ENCODE measurements at places on chromosomes 6 and 20.

GRCh38 chr6:1481286-1481685, 91.9 kb downstream of the FOXF2 start:
- DNase-seq: no peak

DNA sequence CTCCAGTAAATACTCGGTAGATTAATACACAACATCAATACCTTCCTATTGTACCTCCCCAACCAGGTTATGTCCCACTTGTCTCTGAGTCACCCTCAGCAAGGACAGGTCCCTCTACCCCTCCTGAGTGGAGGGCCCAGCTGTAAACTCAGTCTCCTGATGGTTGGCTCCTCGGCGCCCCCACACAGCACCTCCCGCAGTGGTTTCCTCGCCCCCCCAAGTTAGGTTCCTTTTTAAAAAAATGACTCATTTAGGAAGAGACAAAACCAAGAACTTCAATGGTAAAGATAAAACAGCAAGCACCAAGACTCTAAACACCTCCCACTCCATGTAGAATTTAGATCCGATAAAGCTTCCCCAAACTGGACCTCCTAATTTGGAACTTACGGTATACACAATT, 83.5 kb downstream of the TRERF1 start:
- DNase-seq: no peak

DNA sequence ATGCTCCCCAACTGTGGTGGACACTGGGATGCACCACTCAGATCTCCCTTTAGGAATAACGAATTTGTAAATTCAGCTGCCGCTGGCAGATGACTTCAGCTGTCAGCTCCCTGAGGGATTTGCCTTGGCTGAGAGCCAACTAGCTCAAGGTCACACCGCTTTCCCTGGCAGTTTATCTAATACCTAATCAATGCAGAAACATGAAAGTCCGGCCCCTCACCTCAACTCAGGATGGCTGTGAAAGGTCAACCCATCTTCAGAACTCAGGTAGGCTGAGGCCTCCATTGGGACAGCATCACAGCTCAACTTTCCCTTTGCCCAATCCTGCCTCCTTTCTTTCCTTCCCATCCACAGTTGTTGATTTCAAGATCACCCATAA, 22.8 kb upstream of the SCGN start:
- no peak for DNase-seq

DNA sequence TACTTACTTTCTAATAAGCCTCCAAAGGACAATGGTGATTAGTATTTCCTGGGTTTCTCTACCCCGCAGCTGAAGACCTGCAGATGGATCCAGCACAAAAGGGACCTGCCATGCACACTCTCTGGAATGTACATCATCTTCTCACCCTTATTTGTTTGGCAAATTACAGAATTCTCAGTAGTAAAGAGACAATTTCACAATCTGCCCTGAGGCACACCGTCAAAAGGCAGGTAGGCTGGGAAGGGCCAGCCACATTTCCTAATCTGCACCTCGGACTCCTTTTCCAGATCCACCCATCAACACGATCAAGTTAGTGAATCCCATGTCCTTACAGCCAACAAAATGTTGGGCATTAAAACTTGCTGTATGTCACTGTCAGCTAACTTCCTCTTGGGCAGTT, 4.9 kb downstream of the OVOL2 start:
- no peak for DNase-seq

GRCh38 chr6:150822932-150823331, 42.6 kb upstream of the MTHFD1L start:
- no peak for DNase-seq

GRCh38 chr6:169293196-169293595, 39.5 kb upstream of the THBS2 start:
- no peak for DNase-seq

DNA sequence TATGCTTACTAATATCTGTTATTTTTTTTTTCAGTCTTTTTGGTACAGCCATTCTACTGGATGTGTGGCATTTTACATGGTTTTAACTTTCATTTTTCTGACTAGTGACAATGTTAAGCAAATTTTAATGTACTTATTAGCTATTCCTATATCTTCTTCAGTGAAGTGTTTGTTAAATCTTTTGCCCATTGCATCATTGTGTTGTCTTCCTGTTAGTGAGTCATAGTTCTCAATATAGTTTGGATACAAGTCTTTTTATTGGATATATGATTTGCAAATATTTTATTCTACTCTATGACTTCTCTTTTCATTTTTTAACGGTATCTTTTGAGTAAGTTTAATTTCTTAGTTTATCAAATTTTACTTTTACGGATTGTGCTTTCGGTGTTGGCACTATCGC, 519.4 kb downstream of the CDKAL1 start:
- DNase-seq: no peak

DNA sequence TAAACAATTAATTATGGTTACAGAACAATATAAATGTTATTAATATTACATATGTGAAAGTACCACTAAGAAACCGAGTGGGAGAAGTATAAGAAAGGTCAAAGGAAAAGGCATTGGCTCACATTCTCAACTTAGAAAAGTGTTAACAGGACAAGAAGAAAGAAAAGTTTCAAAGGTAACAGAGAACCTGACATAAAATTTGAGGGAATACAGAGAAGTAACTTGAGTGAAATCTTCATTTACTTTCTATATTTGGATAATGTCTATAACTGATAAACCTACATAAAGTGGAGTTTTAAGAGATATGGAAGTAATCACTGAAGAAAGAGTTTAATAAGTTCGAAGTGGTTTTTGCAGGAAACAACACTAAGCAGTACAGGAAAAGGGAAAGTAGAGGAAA, 30.1 kb downstream of the REPS1 start:
- no peak for DNase-seq

GRCh38 chr20:63740627-63741353, 1.2 kb downstream of the SLC2A4RG start:
- DNase-seq: peak; percentile 43

DNA sequence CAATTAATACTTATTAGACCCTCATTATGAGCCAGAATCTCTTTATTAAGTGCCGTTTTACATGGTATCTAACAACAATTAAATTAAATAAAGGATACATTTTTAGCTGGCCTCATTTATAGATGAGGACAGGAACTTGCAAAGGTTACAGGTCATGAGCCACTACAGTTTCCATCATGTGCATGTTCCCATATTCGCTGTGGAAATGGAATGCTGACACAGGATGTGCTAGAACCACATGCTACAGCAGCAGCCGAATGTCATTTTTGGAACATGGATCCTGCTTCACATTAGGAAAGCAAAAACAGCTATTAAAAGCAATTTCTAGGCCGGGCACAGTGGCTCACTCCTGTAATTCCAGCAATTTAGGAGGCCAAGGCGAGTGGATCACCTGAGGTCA, 5.9 kb downstream of the SLC18B1 start:
- DNase-seq: no peak

DNA sequence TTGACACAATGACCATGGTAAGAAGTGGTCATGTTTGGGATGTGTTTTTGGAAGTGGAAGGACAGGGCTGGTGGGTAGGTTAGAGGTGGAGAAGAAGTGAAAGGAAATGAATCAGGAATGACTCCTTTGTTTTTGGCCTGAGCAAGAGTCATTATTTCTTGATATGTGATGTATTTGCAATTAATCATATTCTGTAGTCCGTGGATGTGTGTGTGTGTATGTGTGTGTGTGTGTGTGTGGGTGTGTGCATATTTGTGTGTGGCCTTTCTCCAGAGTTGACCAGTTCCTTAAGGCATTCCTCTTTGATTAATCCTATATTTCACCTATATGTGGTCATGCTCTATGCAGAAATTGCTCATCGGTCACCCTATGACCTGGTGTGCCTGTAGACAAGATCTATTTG, 130.7 kb downstream of the UTRN start:
- no peak for DNase-seq

DNA sequence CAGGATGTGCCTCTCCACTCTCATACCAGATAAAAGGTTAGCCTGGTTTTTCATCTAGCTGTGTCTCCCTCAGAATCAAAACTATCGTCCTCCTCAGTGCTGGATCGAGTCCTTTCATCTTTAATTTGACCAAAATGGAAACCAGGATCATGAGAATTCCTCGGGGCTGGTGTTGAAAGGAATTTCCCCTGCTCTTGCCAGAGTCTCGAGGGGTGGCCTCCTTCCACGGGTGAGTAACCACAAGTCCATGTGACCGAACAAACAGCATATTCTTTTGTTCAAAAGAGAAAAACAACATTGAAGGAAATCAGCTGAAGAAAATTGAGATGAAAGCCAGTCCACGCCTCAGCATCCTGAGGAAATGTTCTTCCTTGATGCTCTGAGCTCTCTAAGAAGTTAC, 165.9 kb upstream of the CDYL start:
- no peak for DNase-seq

GRCh38 chr6:170473301-170473717, 79.8 kb downstream of the PSMB1 start:
- DNase-seq: no peak

- no peak for DNase-seq
Measured at GRCh38 chr6:99614430-99615186, 8.0 kb downstream of the PRDM13 start.

- DNase-seq: no peak
Measured at GRCh38 chr6:150046943-150047342, 21.6 kb upstream of the RAET1L start.

DNA sequence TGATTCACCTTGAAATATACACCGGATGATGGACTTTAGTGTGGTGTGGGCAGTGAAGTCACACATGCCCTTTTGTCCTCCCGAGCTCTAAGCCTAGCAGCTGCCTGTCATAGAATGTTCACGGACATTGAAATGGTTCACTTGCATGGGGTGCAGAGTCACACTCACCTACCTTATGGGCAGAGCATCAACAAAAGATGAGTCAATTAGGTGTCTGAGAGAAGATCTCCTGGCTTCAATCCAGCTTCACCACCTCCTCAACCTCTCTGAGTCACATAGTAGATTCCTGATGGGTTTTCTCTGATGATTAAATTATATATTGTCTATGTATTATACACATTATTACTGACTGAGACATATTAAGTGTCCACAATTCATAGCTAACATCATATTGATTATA, 48.1 kb upstream of the HLA-E start:
- DNase-seq: no peak

DNA sequence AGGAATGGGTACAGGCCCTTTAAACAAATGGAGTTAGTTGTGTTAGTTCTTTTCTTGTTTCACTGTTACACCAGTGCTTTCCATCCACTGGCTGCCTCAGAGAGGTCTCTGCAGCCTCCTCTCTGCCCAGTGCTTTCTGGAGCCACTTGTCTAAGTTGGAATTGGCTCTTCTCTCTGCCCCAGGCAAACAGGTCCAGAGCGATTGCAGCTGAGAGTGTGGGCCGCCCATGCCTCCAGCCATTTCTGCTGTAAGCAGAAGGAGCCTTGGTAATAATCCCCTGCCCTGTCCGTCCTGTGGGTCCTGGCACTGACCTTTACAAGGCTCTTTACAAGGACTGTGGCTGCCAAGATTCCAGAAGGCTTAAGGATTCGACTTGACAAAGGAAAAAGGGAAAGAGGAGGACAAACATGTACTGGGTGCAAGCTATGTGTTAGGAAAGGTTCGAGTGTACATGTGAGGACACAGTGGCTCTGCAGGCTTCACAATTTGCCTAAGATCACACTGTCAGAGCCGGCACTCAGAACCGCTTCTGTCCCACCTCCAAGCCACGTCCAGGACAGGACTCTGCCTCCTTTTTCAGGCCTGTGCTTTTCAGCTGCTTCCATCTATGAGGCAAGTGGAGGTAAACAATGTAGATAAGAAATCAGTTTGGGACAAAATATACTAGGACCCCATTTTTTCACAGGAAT, 88.5 kb downstream of the POPDC3 start:
- DNase-seq: no peak

DNA sequence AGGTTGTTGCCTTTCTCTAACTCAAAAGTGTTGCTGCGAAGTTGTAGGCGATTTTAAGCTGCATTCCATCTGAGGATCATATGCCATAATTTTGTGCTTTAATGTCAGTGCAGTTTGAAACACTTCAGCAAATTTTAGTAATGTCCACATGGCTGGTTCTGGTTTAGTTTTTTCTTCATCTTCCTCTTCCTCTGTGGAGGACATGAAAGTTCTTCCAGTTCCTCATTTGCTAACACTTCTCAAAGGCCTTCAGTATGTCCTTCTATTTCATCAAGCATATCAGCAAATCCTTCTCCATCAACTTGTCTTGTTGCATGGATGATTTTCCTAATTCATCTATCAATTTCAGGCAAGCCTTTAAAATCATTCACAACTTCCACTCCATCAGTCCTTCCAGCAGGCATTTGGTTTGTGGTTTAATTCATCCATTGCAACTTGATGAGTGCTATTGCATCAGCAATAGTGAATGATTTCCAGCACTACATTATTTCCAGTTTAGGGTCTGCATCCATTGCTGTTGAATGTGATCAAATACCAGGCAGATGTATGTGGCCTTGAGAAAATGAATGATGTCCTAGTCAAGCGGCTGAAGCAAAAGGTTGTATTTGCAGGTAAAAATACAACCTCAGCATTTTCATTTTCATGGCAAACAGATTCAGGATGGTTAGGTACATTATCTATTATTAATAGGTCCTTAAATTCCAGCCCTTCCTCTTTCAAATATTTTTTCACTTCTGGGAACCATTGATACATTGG, 20.2 kb downstream of the SHLD1 start:
- DNase-seq: no peak

GRCh38 chr6:169291148-169291547, 37.5 kb upstream of the THBS2 start:
- no peak for DNase-seq

DNA sequence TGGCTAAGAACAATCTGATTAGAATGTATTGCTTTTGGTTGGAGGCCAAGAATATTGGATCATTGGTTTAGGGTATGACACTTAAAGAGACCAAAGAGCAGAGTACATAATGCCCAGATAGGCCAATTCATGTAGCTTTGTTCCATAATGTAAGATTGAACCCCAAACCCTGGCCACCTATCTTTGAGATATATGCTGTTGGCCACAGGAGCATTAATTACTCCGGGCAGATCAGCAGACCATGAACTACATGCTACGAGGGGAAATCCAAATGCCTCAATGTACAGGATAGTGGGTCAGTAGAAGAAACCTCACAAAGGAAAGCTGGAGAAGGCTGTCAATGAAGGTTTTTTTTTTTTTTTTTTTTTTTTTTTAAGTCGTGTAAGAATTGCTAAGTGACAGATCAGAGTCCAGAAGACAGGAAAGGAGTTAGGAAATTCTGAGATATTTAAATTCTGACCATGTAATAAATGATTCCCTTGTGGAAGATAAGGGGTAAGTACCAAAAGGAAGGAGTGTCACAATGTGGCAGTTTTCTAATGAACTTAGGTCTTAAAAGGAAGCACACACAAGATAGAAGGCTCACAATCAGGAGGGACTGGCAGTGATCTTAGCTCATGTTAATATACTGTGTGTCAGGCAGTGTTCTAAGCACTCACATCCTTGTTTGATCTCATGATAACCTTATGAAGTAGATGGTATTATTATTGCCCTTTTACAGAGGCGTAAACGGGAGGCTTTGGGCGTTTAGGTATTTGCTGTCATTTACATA, 61.4 kb downstream of the CARMIL1 start:
- no peak for DNase-seq

- DNase-seq: no peak
Measured at GRCh38 chr6:114084327-114084890, 113.5 kb upstream of the HDAC2 start.

GRCh38 chr20:4047614-4048013, 32.3 kb upstream of the RNF24 start:
- no peak for DNase-seq

- DNase-seq: no peak
Measured at GRCh38 chr20:36802326-36803222, 29.0 kb upstream of the DSN1 start.

Measured in T-cell (primary cell).